Thoracic aorta (tissue), 2 donors: ENCODE measurements at places on chromosomes 2 and 18. TPM values are rescaled to one million over a fixed set of nuclear protein-coding genes. Genes with fewer than 3 reads are reported as not detected.

DNA sequence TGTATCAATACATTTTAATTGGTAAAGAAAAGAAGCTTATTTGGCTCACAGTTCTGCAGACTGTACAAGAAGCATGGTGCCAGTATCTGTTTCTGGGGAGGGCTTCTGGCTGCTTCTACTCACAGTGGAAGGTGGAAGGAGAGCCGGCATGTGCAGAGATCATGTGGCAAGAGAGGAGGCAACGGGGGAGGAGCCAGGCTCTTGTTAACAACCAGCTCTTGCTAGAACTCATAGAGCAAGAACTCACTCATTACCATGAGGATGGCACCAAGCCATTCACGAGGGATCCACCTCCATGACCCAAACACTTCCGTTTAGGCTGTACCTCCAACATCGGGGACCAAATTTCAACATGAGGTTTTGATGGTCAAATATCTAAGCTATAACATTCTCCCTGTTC, 7.5 kb downstream of the PARD6G start:
- H3K27ac ChIP-seq = no peak overlapping the region
- H3K4me3 ChIP-seq = no peak overlapping the region
- no peaks in the 10 kb centered on the region for H3K4me1 ChIP-seq
- H3K36me3 ChIP-seq = no peaks in the 10 kb centered on the region
- H3K27me3 ChIP-seq = no peaks in the 10 kb centered on the region

The ANO7 gene
- 0.27 TPM for total RNA-seq

The SIGLEC15 gene
- total RNA-seq = 0.54 TPM

The LIMS3 gene
- total RNA-seq = 43.6 TPM

DNA sequence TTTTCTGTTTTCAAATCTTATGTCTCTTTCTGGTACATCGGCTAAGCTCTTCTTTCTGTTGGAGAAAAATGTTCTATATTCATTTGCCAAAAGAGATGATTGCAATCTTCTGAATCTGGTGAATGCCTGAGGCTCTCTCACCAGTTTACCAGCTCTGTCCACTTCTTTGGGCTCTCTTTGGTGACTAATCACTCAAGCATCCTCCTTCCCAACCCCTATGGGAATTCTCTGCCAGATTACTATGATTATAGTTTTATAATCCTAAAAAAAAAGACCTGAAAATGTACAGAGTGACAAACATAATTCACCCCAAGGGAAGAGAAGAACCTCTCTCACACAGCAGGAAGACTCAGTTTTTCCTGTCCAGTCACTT, 187.3 kb downstream of the CAMKMT start:
- H3K4me3 ChIP-seq = no peak overlapping the region
- no peaks in the 10 kb centered on the region for H3K36me3 ChIP-seq
- H3K4me1 ChIP-seq = peaks cover 30% of the 10 kb centered on the region
- H3K27me3 ChIP-seq = no peaks in the 10 kb centered on the region
- H3K27ac ChIP-seq = no peak overlapping the region

The ITPRIPL1 gene
- total RNA-seq = 1.6 TPM

DNA sequence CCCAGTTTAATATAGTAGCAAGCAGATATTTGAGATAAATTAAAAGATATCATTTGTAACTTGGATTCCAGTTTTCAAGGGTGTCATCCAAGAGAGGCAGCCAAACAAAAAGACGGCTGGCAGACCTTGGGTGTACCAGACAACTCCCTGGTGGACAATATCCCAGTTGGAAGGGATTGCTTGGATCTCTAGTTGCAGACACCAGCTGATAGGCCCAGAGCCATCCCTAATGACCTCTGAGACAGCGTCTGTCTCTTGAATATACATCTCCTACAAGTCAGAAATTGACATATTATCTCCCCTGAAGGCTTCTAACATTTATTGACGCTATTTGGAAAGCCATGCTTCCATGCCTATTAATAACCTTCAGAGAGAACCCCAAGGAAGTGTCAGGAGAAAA, 67.7 kb downstream of the ACVR1 start:
- no peak overlapping the region for H3K27ac ChIP-seq
- H3K4me3 ChIP-seq = no peak overlapping the region
- no peaks in the 10 kb centered on the region for H3K36me3 ChIP-seq
- no peak for DNase-seq
- no peaks in the 10 kb centered on the region for H3K27me3 ChIP-seq

DNA sequence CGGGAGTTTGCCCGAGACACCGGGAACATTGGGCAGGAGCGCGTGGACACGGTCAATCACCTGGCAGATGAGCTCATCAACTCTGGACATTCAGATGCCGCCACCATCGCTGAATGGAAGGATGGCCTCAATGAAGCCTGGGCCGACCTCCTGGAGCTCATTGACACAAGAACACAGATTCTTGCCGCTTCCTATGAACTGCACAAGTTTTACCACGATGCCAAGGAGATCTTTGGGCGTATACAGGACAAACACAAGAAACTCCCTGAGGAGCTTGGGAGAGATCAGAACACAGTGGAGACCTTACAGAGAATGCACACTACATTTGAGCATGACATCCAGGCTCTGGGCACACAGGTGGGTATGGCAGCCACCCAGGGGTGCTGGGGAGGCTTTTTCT, 73.8 kb upstream of the EML6 start:
- H3K27ac ChIP-seq = no peak overlapping the region
- H3K4me1 ChIP-seq = no peaks in the 10 kb centered on the region
- no peaks in the 10 kb centered on the region for H3K27me3 ChIP-seq
- H3K4me3 ChIP-seq = no peak overlapping the region
- DNase-seq = no peak

The TLX2 gene
- not detected for total RNA-seq

- H3K4me3 ChIP-seq = peak overlapping the region; percentile 92
- H3K27ac ChIP-seq = peak overlapping the region; percentile 31
- H3K27me3 ChIP-seq = no peaks in the 10 kb centered on the region
- no peak for DNase-seq
- H3K36me3 ChIP-seq = no peaks in the 10 kb centered on the region
These were observed 2.0 kb downstream of the BCL2 start for GRCh38 chr18:63317556-63317946.

DNA sequence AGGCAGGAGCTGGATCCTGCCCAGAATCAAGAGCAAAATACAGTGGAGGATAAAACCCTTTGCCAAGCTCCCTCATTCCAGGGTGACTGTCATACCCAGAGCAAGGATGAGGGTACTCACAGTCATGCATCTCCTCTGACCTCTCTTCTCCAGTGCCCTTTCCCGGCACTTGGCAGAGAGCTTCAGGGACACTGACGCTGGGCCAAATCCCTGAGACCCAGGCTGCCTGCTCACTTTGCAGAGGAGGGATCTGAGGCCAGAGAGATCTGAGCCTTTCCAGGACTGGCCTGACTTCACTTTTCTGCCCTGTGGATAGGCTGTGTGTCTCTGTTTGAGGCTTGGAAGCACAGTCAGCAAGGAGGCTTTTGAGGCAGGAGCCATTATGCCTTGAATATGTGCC, 330.0 kb downstream of the CELF4 start:
- no peaks in the 10 kb centered on the region for H3K36me3 ChIP-seq
- DNase-seq = no peak
- no peak overlapping the region for H3K4me3 ChIP-seq
- no peaks in the 10 kb centered on the region for H3K27me3 ChIP-seq
- H3K4me1 ChIP-seq = no peaks in the 10 kb centered on the region

- DNase-seq = no peak
- no peak overlapping the region for H3K27ac ChIP-seq
- H3K4me3 ChIP-seq = no peak overlapping the region
- H3K27me3 ChIP-seq = no peaks in the 10 kb centered on the region
These were observed 14.4 kb downstream of the OTOF start for GRCh38 chr2:26463244-26464192.

DNA sequence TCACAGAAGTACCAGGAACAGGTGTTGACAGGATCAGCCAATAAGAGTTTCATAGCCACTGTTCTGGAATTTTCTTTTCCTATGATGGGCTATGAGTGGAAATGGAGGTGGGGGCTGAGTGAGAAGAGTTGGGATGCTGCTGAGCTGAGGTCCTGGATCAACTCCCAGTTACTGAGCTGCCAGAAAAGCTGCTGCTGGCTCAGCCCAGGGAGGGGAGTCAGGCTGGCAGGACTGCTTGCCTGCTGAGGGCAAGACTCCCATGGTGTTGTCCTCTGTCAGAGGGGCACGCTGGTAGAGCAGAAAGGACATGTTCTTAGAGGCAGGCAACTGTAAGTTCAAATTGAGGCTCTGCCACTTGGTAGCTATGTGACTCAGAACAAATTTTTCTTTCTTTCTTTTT, 11.8 kb downstream of the TPGS2 start:
- no peak overlapping the region for H3K4me3 ChIP-seq
- peaks cover 7% of the 10 kb centered on the region for H3K4me1 ChIP-seq
- H3K27me3 ChIP-seq = no peaks in the 10 kb centered on the region
- peaks cover 16% of the 10 kb centered on the region for H3K36me3 ChIP-seq

The PTPN18 gene
- 79.2 TPM for total RNA-seq

The PRKAG3 gene
- total RNA-seq = not detected

- H3K27ac ChIP-seq = peak overlapping the region; percentile 98
- peaks cover 45% of the 10 kb centered on the region for H3K4me1 ChIP-seq
- no peaks in the 10 kb centered on the region for H3K27me3 ChIP-seq
- no peak for DNase-seq
- H3K4me3 ChIP-seq = peak overlapping the region; percentile 83
These were observed 465 bp upstream of the PLEKHA3 start for GRCh38 chr2:178479758-178480226.

The REG1B gene
- total RNA-seq = not detected

- no peak overlapping the region for H3K4me3 ChIP-seq
- H3K27ac ChIP-seq = no peak overlapping the region
- H3K27me3 ChIP-seq = no peaks in the 10 kb centered on the region
- no peaks in the 10 kb centered on the region for H3K36me3 ChIP-seq
- no peaks in the 10 kb centered on the region for H3K4me1 ChIP-seq
These were observed 76.9 kb downstream of the DIS3L2 start for GRCh38 chr2:232038251-232038880.

DNA sequence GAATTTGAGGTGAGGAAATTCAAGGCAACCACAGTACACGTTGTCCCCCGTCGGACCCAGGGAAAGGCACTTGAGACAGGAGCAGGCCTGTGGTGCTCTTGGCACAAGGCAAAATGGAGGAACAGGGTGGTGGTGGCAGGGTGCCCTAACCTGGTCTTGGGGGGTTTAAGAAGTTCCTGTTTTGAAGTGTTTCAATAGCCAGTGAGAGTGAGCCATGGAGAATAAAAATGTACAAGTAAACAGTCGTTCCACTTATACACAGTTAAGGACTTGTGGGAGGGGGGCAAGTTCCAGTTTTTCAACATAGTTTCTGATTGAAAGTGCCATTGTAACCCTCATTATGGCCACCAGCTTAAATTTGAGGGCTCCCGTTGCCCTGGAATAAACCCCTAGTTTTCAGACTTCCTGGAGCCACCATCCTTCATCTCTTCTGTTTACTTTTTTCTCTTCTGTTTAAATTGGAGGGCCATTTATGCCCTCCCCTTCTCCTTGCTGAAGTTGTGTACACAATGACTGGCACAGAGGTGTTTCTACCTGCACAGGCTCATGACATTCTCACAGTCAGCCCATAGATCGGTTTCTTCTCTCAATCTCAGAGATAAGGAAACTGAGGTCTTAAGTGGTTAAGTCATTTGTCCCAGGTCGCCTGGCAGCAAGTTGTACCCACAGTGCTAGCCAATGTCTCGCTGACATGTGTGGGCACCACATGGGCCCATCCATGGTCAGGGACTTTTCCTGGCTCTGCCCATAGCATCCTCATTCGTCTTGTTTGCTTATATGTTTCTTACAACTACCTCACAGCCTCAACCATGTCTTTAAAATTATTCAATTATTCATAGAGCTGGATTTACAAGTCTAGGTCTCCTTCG, 66.0 kb upstream of the ST3GAL5 start:
- no peaks in the 10 kb centered on the region for H3K36me3 ChIP-seq
- no peaks in the 10 kb centered on the region for H3K27me3 ChIP-seq
- no peak overlapping the region for H3K4me3 ChIP-seq
- H3K27ac ChIP-seq = no peak overlapping the region
- no peak for DNase-seq
- no peaks in the 10 kb centered on the region for H3K4me1 ChIP-seq

The CCDC74A gene
- total RNA-seq = 2.6 TPM

- peaks cover 17% of the 10 kb centered on the region for H3K4me1 ChIP-seq
- H3K27me3 ChIP-seq = no peaks in the 10 kb centered on the region
- peak overlapping the region; percentile 74 for H3K4me3 ChIP-seq
These were observed 484 bp downstream of the ABCB6 start for GRCh38 chr2:219218217-219218731.

DNA sequence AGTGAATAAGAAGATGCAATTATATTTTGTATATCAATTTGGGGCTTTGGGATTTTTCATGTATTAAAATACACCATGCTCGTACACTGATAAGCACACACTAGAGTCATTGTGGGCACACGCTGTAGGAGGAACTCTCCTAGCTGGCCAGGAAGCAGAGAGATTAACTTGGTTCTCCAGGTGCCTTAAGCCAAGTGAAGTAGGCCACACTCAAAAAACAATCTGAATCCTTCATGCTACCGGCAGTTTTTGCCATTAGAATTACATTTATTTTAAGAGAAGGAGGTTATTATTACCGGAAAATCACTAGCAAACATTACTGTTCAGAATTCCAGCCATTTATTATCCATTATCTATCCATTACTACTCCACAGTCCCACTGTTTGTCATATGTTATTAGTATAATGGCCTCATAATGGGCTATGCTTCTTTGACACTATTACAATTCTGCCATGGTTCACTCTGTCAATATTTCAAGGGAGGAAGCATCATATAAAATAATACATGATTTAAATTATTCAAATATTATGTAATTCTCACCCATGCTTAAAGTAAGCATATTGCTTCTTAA, 214.4 kb downstream of the L3MBTL4 start:
- no peak overlapping the region for H3K4me3 ChIP-seq
- no peaks in the 10 kb centered on the region for H3K36me3 ChIP-seq

The DSG1 gene
- total RNA-seq = 1.1 TPM

DNA sequence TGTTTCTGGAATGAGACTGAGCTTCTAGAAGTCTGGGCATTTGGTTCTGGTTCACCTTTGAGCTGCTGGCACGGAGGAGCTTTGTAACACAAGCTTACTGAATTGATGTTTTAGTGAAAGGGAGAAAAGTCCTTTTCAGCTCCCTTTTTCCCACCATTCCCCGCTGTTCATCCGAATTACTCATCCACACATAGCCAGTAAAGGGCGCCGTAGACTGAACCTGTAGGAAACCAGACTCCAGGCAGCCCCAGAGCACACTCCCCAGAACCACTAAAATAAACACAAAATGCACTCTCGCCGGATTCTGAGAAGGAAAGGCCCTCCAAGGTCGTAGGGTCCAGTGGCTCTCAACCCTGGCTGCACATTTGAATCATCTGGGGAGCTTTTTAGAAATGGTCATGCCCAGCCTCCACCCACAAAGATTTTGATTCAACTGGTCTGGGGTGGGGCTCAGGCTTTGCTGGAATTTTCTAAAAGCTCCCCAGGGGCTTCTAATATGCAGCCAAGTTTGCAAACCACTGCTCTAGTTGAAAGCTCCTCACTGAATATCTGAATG, 29.6 kb downstream of the TCF7L1 start:
- H3K36me3 ChIP-seq = no peaks in the 10 kb centered on the region
- DNase-seq = no peak
- no peak overlapping the region for H3K27ac ChIP-seq
- H3K4me3 ChIP-seq = no peak overlapping the region
- H3K4me1 ChIP-seq = peaks cover 15% of the 10 kb centered on the region

The NYAP2 gene
- total RNA-seq = 0.14 TPM

The LGALSL gene
- 15.8 TPM for total RNA-seq

GRCh38 chr2:23469142-23469540, 84.2 kb downstream of the KLHL29 start:
- H3K4me1 ChIP-seq = peaks cover 16% of the 10 kb centered on the region
- DNase-seq = no peak
- no peak overlapping the region for H3K4me3 ChIP-seq
- H3K27me3 ChIP-seq = no peaks in the 10 kb centered on the region
- no peak overlapping the region for H3K27ac ChIP-seq

GRCh38 chr2:165425556-165425955, 43.9 kb upstream of the CSRNP3 start:
- no peaks in the 10 kb centered on the region for H3K36me3 ChIP-seq
- no peak overlapping the region for H3K27ac ChIP-seq
- no peaks in the 10 kb centered on the region for H3K27me3 ChIP-seq
- DNase-seq = no peak
- H3K4me1 ChIP-seq = no peaks in the 10 kb centered on the region

The STARD7 gene
- 68.1 TPM for total RNA-seq
